Activated CD8-positive, alpha-beta memory T cell treated with anti-CD3 and anti-CD28 coated beads for 24 hours (primary cell): ENCODE measurements at places on chromosomes 5 and 9.

GRCh38 chr5:146072595-146072994 is 32.8 kb downstream of the PLAC8L1 start:
- DNase-seq = no peak

- no peak for DNase-seq
Observed at GRCh38 chr5:87899208-87899661, 369.4 kb downstream of the TMEM161B start.

GRCh38 chr5:122704247-122705036 is 70.4 kb upstream of the SNX2 start:
- no peak for DNase-seq

GRCh38 chr5:112958093-112959088 is 18.2 kb upstream of the DCP2 start:
- DNase-seq = no peak

- no peak for DNase-seq
Observed at GRCh38 chr5:65043843-65044359, 275.2 kb downstream of the CWC27 start.

DNA sequence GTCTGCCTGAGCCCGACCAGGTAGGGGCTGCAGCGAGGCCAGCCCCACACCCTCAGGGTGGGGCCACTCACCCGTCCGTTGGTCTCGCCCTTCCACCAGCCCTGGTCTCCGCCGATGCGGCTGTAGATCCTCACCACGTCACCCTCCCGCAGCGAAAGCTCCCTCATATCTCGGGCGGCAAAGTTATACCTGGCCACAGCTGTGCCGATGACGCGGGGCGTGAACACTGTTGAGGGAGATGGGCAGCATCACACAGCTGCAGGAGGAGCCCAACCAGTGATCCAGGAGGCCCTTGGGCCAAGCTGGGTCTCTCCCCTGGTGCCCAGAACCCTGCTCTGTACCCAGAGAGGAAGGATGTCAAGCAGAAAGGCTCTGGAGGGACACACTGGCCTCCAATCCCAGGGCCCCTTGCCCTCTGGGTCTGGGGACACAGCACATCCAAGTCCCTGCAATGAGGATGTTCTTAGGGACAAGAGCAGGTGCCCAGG is 30.3 kb upstream of the SARDH start:
- DNase-seq = peak; percentile 42

GRCh38 chr5:9283473-9283872 is 262.4 kb downstream of the SEMA5A start:
- no peak for DNase-seq

GRCh38 chr9:69574057-69574456 is 98.1 kb downstream of the APBA1 start:
- no peak for DNase-seq

DNA sequence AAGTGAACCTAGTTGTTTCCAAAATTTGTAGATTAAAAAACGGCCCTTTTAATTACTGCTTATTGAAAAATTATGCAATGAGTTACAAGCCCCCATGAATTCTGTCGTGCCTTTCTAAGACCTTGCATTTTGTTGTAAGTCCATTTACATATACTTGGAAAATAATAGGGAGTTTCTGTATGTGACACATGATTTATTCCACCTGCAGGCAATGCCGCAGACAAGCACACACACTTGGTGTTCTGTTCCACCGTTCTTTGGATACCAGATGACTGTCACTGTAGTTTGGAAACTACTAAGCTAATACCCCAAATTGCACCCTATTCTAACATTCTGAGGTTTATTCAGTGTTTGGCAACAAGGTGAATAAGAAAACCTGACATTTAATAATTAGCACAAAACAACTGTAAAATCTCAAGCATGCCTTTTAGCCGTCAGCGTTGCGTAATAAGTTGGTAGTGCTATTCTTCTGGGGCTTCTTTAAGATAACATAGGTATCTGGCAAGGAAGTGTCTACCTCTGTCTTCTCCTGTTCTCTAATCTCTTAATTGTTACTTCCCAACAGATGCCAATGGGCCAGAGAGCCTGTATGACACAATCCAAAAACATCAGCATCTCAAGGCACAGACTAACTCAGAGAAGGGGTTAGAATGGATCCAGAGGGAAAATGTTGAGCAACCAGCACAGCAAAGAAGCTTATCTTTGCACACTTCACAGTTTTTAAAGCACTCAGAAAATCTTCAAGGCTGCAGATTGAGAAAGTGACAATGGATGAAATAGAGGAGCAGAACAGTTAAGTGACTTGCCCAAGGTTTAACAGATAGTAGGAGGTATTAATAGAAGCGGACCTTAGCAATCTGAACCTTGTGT is 48.2 kb upstream of the DPYSL3 start:
- no peak for DNase-seq

DNA sequence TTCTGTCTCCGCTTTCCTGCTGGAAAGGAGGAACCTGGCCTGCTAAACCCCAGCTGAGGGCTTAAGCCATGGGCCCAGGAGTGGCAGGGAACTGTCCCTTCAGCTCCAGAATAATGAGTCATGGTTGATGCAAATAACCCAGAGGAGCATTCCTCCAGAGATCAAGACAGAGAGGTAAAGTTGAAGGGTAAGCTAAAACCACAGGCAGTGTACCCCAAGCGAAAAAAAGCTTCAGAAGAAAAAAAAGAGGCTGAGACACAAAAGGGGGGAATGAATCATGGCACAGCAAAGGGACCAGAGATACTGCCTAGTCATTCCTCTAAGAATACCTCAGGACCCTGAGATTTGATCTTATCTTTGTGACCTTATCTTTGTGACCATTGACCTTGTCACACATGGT is 199.5 kb upstream of the TAS2R1 start:
- no peak for DNase-seq

- DNase-seq = no peak
Observed at GRCh38 chr5:119022017-119022745, 33.8 kb upstream of the DTWD2 start.

DNA sequence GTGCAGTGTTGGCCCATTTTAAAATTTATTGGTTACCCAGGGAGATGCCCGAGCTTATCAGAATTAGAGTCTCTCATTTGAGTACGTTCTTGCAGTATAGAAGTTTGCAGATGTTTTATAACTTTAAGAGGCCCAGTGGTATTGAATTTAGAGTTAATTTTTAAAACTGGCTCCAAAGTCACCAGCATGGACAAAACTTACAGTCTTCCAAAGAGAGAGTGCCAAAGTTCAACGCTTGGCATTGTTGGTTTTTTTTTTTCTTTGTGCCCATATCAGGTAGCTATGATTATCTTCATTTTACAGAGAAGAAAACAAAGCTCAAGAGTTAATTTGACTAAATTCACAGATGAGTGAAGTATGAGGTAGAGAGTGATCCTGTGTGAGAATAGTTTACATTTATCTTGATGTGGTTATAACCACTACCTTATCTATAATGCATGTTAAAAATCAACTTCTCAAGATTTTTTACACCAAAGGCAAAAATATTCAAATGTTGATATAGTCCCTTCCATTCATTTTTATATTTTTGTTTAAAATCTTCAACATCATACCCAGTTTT is 273.7 kb upstream of the DMRT1 start:
- DNase-seq = no peak

DNA sequence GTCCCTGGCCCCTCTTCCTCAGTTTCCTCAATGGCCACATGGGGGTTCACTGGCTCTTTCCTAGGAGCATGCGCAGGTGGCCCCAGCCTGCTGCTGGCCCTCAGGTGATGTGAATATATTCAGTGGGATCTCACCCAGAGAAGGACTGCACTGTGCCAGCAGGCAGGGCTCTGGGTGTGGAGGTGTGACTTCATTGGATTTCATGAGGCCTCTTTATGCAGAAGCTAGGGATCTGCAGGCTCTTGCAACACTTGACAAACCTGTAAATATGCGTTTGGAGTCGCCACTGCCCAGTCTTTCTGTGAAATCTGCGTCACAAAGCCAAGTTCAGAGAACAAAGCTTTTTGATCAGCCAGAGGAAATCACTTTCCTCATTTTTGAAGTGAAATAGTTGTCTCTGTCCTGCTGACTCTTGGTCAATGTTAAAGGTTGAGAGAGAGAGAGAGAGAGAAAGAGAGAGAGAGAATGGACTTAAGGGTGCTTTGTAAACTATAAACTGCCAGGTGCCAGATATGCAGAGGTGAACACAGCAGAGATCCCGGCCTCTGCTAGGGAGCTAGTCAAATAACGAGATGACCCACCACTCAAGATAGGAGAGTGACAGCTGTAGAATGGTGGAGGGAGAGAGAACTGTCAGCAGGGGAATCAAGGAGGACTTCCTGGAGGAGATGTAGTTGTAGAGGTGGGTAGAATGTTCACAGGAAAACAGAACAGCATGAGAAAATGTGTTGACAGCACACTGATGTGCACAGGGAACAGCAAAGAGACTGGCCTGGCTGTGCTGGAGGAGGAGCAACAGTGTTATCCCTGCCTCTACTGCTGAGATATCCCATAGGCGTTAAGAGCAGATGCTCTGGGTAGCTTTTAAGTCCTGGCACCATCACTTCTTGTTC is 167.0 kb upstream of the ZNF618 start:
- DNase-seq = no peak

DNA sequence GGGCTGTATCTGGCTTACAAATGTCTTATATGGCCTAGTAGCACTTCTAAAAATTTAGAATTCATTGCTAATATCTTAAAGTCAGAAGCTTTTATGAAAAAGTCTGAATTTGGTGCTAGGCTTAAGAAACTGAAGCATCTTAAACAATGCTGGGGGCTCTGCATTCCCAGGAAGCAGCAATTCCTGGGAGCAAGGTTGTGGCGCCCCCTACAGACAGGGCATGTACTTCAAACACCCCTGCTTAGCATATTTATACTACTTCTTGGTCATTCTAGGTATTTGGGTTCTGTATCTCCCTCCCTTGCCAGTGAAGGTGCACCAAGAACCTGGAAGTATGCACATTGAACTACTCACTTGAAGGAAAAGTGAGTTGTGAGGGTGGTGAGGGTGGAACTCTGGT is 64.6 kb upstream of the GRIA1 start:
- no peak for DNase-seq

DNA sequence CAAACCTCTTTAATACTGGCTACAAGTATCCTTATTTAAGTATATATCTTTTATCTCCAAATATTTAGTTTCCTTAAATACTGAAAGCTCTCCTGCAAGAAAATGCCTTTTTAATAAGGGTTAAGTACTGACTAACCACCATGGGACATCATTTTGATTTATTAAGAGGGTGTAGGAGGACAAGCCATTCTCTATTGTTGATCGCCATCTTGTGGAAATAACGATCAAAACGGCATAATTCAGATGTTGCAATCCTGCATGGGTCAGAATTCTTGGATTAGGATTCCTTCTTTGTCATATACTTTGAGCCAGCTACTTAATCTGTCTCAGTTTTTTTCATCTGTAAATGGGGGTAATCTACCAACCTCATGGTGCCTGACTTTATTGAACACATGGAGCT is 28.7 kb upstream of the C5orf46 start:
- no peak for DNase-seq

GRCh38 chr5:96157077-96157780 is 195.6 kb upstream of the ELL2 start:
- no peak for DNase-seq

DNA sequence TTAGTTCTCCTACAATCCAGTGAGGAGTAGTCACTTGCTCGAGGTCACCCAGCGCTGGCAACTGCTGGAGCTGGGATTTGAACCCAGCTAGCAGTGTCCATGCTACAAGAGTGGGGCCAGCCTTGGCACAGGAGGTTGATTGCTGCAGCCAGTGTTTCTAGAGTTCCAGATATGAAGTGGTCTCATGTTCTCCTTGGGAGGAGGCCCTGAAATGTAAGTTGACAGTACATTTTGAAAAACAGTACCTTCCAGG is 802 bp downstream of the CCDC107 start:
- no peak for DNase-seq

DNA sequence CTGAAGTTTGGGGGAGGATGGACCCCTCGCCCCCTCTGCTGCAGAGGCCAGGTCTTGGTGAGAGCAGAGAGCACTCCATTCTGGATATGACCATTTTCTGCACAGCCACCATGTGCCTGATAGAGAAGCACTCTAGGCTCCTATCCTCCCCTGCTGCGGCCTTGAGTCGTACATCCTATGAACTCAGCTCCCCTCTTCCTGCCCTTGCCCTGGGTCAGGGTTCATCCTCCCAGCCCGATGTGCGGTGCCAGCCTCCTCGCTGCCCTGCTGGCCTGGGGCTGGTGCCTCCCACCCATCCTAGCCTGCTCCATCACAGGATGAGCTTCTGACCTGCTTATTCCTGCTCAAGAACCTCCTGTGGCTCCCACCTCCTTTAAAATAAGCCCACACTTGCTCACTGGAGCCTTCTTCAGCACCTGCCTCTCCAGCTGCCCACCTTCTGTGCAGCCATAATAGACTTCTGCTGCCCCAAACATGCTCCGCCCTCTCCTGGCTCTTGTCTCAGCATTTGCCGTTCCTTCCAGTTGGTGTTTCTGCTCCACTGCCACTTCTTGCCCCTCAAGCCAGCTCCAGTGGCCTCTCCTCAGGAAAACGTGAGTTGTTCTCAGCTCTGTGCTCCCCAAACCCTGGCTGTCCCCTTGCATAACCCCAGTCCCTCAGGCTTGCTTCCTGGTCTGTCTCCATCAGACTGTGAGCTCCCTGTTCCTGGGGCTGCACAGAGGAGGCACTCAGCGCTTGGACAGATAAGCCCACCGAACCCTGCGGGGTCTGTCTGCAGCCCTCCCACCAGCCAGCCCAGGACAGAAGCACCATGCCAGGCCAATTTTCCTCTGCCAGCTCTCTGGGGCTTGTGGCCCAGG is 22.3 kb upstream of the TTLL11 start:
- no peak for DNase-seq

DNA sequence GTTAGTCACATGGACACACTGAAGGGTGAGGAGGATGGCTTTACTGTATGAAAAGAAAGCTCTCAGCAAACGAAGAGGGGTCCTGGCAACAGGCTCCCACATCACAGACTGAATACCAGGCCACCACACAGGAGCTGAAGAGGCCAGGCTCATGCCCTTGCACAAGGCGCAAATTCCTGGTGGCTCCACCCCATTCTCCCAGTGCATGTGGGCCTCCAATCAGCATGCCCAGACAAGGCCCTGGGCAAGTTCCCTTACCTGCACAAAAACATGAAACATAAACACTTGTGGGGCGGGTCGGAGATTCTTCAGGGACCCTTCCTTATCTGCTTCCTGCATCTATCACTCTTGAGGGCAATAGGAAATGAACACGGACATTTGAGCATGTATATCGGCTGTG is 935.8 kb upstream of the EDIL3 start:
- DNase-seq = no peak

DNA sequence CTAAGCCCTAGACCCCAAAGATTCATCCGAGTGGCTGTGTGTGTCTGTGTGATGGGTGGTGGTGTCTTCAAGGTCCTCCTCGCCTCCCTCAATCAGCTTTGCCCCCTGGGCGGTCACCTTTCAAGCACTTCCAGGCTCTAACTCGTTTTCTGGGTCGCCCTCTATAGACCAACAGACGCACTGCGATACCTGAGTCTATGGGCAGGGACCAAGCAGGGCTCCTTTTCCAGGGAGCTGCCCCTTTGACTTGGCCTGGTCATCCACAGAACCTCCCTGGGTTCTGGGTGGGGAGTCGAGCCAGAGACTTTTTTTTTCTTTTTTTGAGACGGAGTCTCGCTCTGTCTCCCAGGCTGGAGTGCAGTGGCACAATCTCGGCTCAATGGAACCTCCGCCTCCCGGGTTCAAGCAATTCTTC is 1.1 kb downstream of the SLC27A4 start:
- peak; percentile 83 for DNase-seq
